ENCODE measurements at places on chromosomes 6 and 20.

DNA sequence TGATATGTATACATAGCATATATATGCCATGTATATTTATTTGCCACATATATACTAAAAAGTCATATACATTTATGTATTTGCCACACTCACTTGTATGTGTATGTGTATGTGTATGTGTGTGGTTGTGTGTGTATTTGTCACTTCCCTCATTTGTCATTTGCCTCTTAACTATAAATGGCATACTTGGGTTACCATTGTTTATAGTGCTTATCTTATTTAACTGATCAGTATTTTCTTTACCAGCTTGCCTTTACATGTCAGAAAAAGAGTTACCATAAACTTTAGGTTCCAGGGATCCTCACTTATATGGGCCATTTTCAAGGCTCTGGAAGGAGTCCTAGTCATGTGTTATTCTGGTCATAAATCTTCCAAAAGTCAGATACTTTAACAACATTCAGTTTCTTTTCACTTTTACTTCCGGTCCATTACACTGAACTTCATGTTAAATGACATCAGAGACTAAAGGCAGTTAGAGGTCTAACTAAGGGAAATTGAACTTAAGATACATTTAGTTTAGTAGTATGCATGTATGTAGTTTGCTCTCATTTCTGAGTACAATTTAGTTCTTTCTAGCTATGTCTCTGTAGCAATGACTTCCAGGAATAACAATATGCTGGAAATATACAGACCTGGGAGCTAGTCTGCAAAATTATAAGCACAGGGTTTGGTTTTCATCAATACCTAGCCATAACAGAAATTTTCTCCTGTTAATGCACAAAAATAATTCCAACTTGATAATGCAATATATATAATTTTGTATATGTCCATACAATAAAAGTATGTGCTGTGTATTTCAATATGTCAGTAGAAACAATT lies 33.7 kb upstream of the HIVEP1 start:
- no peak for DNase-seq

DNA sequence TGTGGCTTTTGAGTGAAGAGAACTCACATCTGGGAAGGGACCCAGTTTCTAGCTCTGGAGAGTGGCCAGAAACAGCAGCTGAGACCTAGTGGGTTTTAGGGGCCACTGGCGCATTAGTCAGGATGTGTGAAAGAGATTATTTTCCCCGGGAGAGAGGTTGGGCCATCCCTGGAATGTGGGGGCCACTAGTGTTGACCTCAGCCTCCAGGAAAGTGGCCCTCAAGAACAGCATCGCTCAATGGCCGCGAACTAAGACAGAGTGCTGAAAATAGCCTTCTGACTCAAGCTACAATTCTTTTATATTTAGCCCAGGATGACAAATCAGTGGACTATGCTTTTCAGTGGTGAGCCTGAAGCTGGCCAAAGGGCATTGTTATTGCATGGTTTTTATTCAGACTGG lies 210.4 kb upstream of the RNF24 start:
- DNase-seq = peak; percentile 64

DNA sequence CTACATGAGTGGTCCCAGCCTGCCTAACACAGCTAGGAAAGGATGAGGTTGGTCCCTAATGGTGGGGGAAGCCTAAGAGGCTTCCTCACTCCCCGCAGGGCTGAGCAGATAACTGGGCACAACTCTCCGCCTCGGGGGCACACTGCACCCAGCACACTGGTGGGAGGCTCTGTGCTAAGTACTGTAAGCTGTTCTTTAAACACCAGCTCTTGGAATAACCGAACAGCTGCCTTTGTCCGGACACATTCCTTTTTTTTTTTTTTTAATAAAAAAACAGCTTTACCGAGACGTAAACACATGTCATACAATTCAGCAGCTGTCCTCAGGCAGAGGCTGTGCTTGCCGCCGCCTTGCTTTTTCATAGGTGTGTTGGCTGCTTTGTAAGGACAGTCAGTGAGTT lies 6.9 kb downstream of the PSMG4 start:
- DNase-seq = no peak

DNA sequence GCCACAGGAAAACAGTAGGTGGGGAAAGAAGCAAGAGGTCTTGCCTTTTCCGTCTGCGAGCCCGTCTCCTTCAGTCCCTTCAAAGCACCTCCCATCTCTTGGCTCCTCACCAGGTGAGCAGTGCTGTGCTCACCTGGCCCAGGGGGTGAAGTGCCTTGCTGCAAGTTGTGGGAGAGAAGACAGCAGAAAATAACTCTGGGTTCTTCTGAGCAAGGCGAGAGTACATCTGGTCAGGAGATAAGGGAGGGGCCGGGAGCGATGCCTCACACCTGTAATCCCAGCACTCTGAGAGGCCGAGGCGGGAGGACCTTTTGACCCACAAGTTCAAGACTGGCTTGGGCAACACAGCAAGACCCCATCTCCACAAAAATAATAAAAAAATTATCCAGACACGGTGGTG lies 35.6 kb upstream of the TGM3 start:
- DNase-seq = no peak

GRCh38 chr6:35048631-35049083 lies 92.5 kb downstream of the TCP11 start:
- no peak for DNase-seq

DNA sequence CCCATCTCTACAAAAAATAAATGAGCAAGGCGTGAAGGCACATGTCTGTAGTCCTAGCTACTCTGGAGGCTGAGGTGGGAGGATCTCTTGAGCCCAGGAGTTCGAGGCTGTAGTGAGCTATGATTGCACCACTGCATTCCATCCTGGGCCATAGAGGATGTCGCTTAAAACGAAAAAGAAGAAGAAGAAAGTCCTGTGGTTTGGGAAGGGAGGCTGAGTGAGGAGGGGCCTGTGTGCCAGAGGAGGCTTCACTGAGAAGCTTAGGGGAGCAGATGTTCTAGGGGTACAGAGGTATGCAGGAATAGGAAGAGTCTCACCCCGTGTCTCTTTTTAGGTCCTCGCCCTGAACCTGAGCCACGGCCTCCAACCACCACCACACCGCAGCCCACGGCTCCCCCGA lies 4.2 kb downstream of the MMP9 start:
- no peak for DNase-seq

DNA sequence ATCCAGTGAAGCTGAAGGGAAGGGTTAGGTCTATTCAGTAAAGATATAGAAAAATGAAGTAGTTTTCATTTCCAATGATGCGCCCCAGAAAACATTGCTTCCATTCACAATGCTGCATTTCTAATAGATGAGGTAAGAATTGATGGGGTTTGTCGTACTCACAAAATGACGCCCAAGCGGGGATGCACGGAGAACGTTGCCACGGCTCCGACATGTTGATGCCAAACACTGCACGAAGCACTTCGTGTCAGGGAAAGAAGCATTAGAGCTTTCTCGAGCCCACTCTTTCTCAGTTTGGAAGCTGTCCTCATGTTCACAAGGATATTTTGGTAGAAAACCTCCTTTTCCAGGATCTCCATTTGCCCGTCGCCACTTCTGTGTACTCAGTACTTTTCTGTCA lies 21.6 kb upstream of the MAFB start:
- DNase-seq = no peak

DNA sequence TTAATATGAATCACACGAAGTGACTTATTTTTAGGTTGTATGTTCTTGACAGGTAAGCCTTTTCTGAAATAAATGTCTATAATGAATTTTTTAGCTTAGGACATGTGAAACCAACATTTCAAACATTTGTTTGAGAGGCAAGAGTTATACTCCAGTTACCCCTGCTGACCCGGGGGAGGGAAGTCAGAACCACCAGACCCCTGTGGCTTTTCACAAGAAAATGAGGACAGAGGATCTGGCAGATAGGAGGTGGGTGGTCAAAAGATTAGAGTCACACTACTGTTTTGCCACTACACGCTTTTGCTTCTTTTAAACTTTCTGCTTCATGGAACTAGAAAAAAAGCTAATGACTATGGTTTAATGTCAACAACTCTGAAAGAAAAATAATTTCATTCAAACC lies 27.5 kb upstream of the ADGRF4 start:
- DNase-seq = no peak

GRCh38 chr6:23656255-23657194 lies 469.5 kb upstream of the NRSN1 start:
- no peak for DNase-seq

- DNase-seq = no peak
These were observed 75.9 kb downstream of the MYLK4 start for GRCh38 chr6:2674857-2675256.

GRCh38 chr6:56851074-56851473 lies 103.8 kb upstream of the BEND6 start:
- DNase-seq = peak; percentile 73

- peak; percentile 38 for DNase-seq
These were observed 5.9 kb downstream of the TGM6 start for GRCh38 chr20:2386516-2387179.

GRCh38 chr6:74269600-74269858 lies 573.5 kb downstream of the CD109 start:
- DNase-seq = no peak

DNA sequence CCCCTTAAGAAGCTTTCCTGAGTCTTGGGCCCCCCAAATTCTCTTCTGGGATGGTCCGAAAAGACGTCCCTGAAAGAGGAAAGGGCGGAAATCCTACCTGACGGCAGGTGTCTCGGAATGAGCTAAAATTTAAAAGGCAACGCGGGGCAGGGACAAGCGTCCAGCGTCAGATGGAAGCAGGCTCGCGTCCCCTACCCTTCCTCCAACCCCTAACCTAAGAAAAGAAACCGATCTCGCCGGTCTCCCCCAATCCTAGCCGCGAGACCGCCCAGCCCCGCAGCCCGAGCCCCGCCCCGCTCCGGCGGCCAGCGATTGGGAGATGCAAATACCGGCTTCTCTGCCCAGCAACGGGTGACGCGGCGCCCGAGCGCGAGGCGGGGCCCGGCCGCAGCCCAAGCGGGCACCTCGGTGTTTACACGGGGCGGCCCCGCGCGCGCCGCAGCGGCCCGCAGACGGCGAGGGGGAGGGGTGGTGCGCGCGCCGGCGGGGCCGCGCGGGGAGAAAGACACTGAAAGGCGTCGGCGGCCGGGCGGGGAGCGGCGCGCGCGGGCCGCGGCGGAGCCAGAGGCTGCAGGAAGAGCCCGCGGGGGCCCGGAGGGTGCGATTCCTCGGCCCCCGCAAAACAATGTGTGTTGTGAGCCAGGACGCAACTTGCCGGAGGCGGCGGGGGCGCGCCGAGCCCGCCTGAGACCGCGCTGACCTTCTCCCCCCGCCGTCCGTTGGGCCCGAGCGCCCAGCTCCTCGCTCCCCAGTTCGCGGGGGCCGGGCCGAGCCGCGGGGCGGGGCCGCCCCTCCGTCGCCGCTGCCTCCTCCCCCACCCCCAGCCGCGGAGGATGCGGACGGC lies at the start of gene SOX12:
Gene SOX12, plus strand, starts transcription at position 508 of the 844 bp plus-strand sequence. CDS start 373 bp downstream, outside the sequence.
- peak; percentile 97 for DNase-seq

GRCh38 chr6:46189726-46190125 lies 18.9 kb upstream of the ENPP5 start:
- no peak for DNase-seq

- no peak for DNase-seq
These were observed 325.0 kb downstream of the CDC5L start for GRCh38 chr6:44712353-44713111.

- DNase-seq = peak; percentile 67
These were observed 448.7 kb downstream of the PREX1 start for GRCh38 chr20:48378976-48379675.

DNA sequence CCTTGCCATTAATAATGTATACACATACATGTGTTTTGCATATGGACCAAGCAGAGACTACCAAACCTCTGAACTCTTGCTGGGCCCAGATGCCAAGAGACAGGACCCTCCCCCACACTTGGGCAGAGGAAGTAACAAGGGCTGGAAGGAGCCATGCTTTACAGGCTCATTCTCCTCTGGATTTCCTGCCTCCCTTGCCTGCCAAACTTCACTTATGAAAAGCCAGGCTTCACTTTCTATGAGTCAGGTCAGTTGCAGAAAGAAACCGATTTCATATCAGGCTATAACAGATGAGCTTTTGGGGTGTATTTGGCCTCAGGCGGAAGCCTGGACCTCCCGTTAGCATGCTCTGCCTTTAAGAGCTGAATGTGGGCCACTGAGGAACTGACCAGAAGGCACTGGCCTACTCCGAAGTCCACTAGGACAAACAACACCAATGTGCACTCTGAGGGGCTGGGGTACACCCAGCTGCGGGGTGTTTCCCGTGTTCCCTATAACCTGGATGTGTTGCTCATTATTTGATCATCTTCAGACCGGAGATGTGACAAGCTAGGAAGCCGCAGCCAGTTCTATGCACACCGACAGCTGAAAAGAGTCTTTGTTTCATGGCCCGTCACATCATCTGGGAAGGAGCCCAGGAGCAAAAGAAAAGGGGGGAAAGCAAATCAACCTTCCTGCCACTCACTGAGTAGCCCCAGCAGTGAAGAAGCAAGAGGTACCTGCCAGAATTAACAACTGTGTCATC lies 28.5 kb downstream of the HAO1 start:
- DNase-seq = no peak

- peak; percentile 57 for DNase-seq
These were observed 4.6 kb upstream of the RAE1 start for GRCh38 chr20:57346477-57346876.

GRCh38 chr6:89501222-89501621 lies 68.3 kb downstream of the ANKRD6 start:
- no peak for DNase-seq

- no peak for DNase-seq
These were observed 96.4 kb downstream of the TULP4 start for GRCh38 chr6:158408552-158409130.

DNA sequence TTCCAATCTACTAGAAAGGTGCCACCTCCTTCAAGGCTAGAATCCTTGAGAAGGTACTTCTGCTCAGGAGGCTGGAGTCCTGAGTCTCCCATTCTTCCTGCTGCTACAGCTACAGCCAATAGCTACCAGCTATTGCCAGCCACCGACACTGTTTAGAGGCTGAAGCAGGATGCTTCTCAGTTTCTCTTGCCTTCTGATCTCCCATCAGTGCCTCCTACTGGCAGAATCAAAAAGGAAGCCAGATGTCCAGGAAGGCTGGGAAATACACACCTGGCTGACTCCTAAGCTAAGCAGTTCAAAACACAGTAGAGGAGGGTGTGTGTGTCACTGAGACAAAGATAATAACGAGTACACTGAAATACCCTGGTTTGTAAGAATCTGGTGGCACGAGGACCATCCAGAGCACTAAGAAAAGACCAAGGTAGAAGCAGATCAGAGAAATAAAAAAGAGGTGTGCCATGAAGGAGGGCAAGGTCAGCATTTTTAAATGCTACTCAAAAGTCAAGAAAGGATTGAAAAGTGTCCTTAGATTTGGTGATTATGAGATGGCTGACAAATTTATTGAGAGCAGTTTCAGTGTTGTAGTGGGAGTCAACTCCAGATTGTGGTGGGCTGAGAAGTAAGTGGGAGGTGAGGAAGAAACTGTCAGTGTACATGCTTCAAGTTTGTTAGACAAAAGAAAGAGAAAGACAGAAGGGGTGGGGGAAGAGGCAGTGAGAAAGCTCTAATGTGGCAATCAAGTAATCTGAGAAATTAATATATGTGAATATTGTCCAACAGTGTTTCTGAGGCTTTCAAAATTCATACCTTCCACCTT lies 2.3 kb upstream of the HLA-DMA start:
- DNase-seq = peak; percentile 30

- DNase-seq = no peak
These were observed 143.4 kb downstream of the TBXT start for GRCh38 chr6:166024252-166024651.

GRCh38 chr6:34917626-34918285 lies 28.7 kb downstream of the ANKS1A start:
- DNase-seq = no peak

Measured in Caki2 (cell line).